Bronchial epithelial cell (primary cell): ENCODE measurements at places on chromosomes 16 and 17. TPM values are rescaled to one million over a fixed set of nuclear protein-coding genes. Genes with fewer than 3 reads are reported as not detected.

KCNH4 gene
- total RNA-seq = not detected in 2 replicates

LPO gene
- total RNA-seq = not detected in 2 replicates

C17orf107 gene
- 5.5 and 8.3 TPM in 2 replicates for total RNA-seq

CCL4 gene
- not detected in 2 replicates for total RNA-seq

CD79B gene
- total RNA-seq = not detected in 2 replicates

SPATA32 gene
- total RNA-seq = under 0.01 TPM in 1 of 2 replicates, not detected in the other

HSBP1 gene
- 20.0 and 152 TPM in 2 replicates for total RNA-seq

CSH2 gene
- not detected in 2 replicates for total RNA-seq

GDPD1 gene
- total RNA-seq = 1.6 and 2.6 TPM in 2 replicates

SULT1A2 gene
- 0.51 TPM in 1 of 2 replicates, not detected in the other for total RNA-seq

PRSS22 gene
- total RNA-seq = 9.2 and 16.9 TPM in 2 replicates

STARD3 gene
- total RNA-seq = 18.4 and 23.0 TPM in 2 replicates

CACNG1 gene
- not detected in 2 replicates for total RNA-seq

HCRT gene
- total RNA-seq = not detected in 2 replicates

NPIPA1 gene
- 43.7 and 65.7 TPM in 2 replicates for total RNA-seq

NPTX1 gene
- total RNA-seq = under 0.01 TPM in 1 of 2 replicates, not detected in the other

DNAH17 gene
- under 0.01 TPM in 1 of 2 replicates, not detected in the other for total RNA-seq

PGAP3 gene
- total RNA-seq = 10.8 TPM in 2 replicates

EPOP gene
- 2.4 and 4.2 TPM in 2 replicates for total RNA-seq

LRRC75A gene
- total RNA-seq = 0.13 TPM in 1 of 2 replicates, not detected in the other

CCDC200 gene
- total RNA-seq = not detected in 2 replicates

HOXB9 gene
- total RNA-seq = not detected in 2 replicates

SLC9A5 gene
- total RNA-seq = 0.26 TPM in 2 replicates

CD300E gene
- not detected in 2 replicates for total RNA-seq

ADAMTS18 gene
- not detected in 2 replicates for total RNA-seq

RASL10B gene
- total RNA-seq = 0.51 and 0.53 TPM in 2 replicates

CES5A gene
- total RNA-seq = not detected in 2 replicates

CDRT15L2 gene
- total RNA-seq = not detected in 2 replicates

FLYWCH2 gene
- total RNA-seq = 63.7 and 76.0 TPM in 2 replicates

CNGB1 gene
- under 0.01 and 0.26 TPM in 2 replicates for total RNA-seq

TOX3 gene
- total RNA-seq = under 0.01 and 0.13 TPM in 2 replicates

PPL gene
- 184 and 378 TPM in 2 replicates for total RNA-seq

RPRML gene
- not detected in 2 replicates for total RNA-seq

ASPA gene
- not detected in 2 replicates for total RNA-seq

BAHCC1 gene
- 0.79 and 1.8 TPM in 2 replicates for total RNA-seq
